SK-N-SH (cell line): ENCODE measurements at places on chromosomes 4 and X.

GRCh38 chr4:72899214-72899613 lies 170.3 kb downstream of the COX18 start:
- DNase-seq: no peak

DNA sequence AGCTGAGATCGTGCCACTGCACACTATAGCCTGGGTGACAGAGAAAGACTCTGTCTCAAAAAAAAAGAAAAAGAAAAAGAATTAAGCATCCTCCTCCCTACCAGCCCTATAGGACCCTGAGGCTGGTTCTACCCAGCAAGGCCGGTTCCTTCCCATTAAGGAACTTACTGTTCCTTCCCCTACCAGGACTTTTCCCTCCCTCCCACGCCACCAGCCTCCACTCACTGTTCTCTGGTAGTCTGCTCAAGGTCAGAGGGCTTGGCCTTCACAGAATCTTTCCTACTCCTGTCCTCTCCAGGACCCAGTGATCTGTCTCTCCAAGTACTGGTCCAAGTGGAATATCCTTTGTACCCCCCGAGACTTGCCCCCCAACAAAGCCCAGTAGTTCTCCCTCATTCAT lies 1.4 kb downstream of the GRIPAP1 start:
- DNase-seq: no peak

DNA sequence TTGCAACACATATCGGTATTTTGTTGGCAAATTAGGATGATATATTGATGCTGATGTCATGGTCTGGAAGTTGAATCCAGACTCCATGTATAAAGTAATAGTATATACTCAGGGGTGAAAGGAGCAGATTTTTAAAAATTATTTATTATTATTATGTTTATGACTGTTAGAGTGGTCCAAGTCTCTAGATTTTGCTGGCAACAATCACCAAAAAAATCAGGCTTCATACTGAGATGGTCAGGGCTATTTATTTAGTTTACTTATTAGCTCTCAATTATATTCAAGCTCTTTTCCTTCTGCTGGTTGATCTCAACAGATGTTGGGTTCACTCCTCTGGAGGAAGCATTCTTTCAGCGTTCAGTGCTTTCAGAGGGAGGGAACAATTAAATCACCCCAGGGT lies 73.9 kb upstream of the VCX3B start:
- no peak for DNase-seq

DNA sequence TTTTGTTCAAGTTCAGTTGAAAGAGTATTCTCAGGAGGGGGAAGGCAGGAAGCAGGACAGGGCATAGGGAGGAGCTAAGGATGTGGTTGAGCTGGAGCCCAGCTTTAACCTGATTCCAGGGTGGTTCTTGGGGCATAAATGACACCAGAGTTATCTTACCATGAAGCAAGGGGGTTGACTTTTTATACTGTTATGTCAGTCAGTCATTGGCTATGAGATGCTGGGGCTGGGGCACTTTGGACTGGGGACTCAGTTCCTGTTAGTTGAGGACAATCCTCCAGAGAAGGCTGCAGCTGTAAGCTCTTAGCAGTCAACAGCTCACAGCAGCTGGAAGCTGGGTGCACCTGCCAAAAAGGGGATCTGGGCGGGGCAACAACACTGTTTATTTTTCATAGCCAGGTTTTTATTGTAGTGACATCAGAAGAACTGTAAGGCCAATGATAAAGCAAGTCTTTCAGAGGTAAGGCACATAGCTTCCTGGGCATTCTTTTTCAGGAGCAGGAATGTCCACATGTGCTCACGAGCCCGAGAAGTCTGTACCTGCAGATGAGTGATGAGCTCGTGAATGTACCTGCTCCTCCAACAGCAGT lies 78.5 kb downstream of the MID1IP1 start:
- DNase-seq: no peak

- no peak for DNase-seq
Observed at GRCh38 chrX:17531500-17531899, 156.5 kb downstream of the NHS start.

GRCh38 chr4:55671667-55672066 lies 35.6 kb upstream of the NMU start:
- DNase-seq: no peak

DNA sequence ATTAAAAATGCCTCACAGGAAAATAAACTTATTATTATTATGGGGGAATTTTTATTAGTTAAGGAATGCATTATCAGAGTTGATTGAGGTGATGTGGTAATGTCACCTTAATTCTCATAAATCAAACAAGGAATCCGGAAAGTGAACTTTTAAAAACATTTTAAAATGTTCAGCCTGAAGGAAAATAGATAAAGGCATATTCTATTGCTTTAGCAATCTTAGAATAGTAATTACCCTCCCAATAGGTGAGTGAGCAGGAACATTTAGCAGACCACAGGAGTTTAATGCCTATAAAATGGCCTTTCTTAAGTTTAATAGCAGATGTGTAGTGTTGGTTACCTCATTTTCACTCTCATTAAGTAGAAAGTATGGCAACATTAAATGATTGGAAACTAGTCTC lies 160.9 kb upstream of the MAD2L1 start:
- no peak for DNase-seq

- no peak for DNase-seq
Observed at GRCh38 chrX:152997337-152997736, 3.4 kb upstream of the PNMA5 start.

DNA sequence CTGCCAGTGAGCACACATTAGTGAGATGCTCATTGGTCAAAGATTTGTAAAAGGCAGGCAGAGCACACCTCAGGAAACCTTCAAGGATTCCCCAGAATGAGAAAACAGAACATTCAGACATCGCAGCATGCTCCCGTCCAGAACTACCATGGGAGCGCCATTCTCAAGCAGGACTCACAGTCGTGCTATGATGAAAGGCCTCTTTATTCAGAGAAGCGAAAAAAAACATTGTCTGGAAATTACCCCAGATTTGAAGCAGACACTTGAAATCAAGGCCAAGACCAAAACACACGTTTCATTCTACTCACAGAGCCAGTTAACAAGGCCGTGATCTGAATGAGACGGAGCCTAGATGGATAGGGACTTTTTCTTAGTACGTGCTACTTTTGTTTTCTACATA lies 961.8 kb upstream of the TENM3 start:
- DNase-seq: no peak

DNA sequence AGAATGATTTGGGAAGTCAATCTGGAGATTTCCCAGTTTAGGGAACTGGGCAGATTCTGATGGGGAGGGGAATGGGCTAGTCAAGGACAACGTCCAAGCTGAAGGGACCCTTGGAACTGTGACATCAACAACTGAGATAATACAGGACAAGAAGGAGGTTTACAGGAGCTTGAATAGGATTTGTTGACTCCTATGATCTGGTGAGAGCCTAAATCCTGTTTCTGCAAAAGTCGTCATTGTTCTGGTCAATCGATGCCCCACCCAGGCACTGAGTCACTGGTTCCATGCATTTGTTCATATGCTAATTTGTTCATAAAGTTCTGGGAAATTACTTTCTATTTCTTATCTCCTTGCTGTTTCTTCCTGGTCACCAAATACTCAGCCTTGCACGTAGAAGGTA lies 15.3 kb upstream of the PDGFRA start:
- no peak for DNase-seq

GRCh38 chr4:1642196-1642951 lies 41.7 kb downstream of the FAM53A start:
- DNase-seq: no peak

DNA sequence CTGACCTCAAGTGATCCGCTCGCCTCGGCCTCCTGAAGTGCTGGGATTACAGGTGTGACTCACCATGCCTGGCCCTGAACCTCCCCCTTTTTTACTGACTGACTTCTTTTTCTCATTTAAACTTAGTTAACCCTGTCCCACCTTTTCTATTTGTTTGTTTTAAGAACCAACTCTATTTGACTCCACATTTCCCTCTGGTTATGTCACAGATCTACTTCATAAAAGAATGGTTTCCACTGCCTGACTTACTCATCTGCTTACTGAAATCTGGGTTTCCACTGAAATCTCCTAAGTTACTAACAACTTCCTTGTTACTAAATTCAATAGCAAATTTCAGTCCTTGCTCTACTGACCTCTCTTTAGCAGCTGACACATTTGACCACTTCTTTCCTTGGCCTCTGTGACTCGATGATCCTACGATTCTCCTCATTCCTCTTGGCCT lies 28.0 kb upstream of the NSUN7 start:
- DNase-seq: no peak

- no peak for DNase-seq
Observed at GRCh38 chr4:70624226-70624793, 4.2 kb upstream of the ENAM start.

DNA sequence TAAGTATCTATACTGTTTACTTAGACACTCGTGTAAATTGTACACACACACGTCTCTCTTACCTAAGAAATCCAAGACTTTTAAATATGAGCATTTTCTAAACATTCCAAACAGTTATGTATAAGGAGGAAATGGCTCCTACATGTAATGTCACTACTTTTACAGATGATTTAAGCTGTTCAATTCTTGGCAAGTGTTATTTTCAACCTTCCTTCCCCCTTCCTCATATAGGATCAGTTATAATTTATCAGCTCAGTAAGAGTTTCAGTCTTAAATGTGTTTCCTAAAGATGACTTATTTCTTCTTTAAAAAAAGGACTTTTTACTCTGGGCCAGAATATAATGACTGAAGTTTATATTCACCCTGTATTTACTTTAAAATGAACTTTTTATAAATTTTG lies 601.1 kb downstream of the ANKRD50 start:
- DNase-seq: no peak

DNA sequence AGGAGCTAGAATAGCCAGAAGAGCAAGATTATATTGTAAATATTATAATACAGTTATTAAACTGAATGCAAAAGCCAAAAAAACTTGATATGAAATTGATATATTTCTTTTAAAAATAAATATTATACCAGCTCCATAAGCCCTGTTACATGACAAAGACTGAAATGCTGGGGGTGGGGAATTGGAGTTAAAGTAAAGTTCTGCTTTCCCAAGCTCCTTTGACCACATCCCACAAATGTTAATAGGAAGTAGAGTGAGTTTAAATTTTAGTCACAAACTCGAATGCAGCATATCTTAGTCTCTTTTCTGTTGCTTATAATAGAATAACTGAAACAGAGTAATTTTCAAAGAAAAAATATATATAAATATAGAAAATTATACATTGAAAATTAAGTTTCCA lies 46.9 kb upstream of the NFKB1 start:
- no peak for DNase-seq
